ENCODE measurements at places on chromosomes 16 and 17.
A peak's percentile ranks its signal among the peaks of the same experiment; 100 is the strongest.

- no peak for DNase-seq
These were observed 25.5 kb downstream of the MAP3K14 start for GRCh38 chr17:45291171-45291805.

GRCh38 chr17:17494870-17495535 is 1.2 kb downstream of the RASD1 start:
- peak; percentile 56 for DNase-seq

- no peak for DNase-seq
These were observed 14.1 kb downstream of the TTYH2 start for GRCh38 chr17:74227271-74228080.

GRCh38 chr17:64063766-64064224 is 43.4 kb upstream of the ICAM2 start:
- no peak for DNase-seq

GRCh38 chr16:54936201-54936978 is 5.7 kb downstream of the IRX5 start:
- DNase-seq, result no peak

GRCh38 chr16:11273721-11274324 is 394 bp upstream of the PRM3 start:
- DNase-seq, result no peak

- DNase-seq, result no peak
These were observed 53.1 kb upstream of the ABCC11 start for GRCh38 chr16:48300391-48300856.

DNA sequence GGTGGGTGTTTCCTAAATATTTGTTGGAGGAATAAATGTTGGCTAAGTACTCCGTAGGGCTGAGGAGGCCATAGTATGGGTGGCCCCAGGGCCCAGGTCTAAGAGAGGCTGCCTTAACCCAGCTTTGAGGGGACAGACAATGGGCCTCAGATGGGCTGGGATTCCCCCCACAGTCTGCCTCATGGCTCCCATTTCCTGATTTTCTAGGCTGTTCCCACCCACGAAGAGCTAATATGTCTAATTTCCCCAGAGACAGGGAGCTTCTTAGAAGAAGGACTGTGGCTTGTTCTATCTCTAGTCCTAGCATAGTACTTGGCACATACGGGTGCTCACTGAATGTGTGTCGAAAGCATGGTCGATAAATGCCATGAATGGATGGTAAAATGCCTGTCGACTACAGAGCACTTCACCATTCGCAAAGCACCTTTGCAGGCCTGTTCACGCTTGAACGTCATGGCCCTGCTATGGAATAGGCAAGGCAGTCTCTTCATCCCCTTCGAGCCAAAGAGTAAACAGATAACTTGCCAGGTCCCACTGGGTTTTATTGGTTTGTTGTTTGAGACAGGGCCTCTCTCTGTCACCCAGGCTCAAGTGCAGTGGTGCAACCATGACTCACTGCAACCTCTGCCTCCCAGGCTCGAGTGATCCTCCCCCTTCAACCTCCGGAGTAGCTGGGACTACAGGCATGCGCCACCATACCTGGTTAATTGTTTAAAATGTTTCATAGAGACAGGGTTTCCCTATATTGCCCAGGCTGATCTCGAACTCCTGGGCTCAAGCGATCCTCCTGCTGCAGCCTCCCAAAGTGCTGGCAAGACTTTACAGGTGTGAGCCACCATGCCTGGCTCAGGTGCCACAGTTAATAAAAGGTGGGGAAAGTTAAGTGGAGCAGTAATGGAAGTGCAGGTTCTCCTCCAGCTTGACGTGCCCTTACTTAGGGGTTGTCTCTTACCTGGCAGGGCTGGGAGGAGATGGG is 9.7 kb downstream of the CHAD start:
- DNase-seq, result peak; percentile 88

- DNase-seq, result no peak
These were observed 2.5 kb downstream of the TBX21 start for GRCh38 chr17:47735536-47736011.

GRCh38 chr16:23274968-23275367 is 27.1 kb upstream of the SCNN1B start:
- DNase-seq, result no peak

- no peak for DNase-seq
These were observed 86.8 kb downstream of the CMIP start for GRCh38 chr16:81531419-81531821.

- DNase-seq, result no peak
These were observed 18.9 kb downstream of the CACNA1G start for GRCh38 chr17:50579399-50579798.

DNA sequence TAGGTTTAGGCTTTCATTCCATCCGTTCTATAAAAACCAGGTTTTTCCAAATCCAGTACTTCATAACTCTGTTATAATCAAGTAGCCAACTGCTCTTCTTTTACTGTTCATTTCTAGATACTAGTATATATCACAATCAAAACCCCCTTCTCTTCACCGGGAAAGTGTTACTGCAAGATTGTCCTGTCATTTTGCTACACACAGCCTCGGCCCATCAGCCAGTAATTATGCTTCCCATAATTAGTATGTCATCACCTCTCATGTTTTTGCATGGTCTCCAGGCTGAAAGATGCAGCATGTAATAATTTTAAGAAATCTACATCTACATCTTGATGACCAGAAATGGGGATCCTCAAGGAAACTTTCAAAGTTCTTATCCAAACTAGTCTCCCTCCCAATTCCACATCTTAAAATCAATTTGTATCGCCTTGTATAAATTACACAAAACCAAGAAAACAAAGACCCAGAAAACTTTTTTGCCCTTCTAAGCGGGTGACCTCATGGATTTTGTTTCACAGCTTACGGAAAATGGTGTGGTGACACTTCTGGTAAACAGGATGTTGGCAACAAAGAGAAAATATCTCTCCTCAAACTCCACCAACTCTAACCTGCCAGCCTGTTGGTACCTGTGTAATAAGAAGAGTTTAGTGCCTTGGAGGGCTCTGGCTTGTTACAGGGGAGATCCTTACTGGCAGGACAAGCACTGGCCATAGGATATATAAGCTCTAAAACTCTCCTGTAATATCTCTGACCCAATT is 9.3 kb downstream of the TACO1 start:
- no peak for DNase-seq

DNA sequence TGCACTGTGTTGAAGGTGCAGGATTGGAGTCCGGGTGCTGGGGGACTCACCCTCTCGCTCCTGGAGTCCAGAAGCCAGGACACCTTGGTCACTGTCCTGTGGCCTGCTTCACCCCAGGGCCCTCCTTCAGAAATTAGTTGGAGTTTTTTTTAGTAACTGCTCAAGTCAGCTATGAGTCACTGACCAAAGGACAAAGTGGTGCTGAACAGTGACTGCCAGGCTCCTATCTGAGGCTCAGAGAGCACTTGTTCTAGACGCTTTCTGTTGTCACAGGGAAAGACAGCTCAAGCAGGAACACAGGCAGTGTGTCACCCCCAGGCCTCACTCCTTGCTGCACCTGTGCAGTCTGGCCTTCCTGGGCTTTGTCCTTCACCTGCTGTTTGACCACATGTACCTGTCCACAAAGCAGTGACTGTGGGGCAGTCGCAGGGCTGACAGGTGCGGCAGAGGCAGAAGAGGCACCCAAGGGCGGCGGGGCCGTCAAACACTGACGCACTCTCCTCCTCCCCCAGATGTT is 4.1 kb upstream of the FAAP100 start:
- DNase-seq, result no peak

GRCh38 chr17:75979705-75980187 is 706 bp downstream of the TEN1 start:
- no peak for DNase-seq

GRCh38 chr17:40633871-40634270 is 13.7 kb downstream of the SMARCE1 start:
- DNase-seq, result no peak

- no peak for DNase-seq
These were observed 329.4 kb upstream of the CCL2 start for GRCh38 chr17:33925649-33926048.

DNA sequence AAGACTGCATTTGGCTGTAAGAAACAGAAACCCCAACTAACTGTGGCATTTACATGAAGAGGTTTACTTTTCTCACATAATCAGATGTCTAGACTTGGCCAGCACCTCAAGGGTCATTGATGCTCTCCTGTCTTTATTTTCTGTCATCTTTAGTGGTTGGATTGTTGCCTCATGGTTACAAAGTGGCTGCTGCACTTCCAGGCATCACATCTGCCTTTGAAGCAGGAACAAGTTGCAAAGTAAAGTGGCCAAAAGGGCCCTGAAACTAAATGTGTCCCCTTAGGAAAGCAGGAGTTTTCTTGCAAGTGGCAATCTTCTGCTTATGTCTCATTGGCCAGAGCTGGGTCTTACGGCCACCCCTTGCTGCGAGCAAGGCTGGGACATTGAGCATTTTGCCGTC is 26.5 kb upstream of the STH start:
- DNase-seq, result no peak

GRCh38 chr17:49193513-49194296 is 16.7 kb downstream of the GNGT2 start:
- DNase-seq, result no peak

- no peak for DNase-seq
These were observed 34.6 kb downstream of the ATP6V0A1 start for GRCh38 chr17:42493319-42493718.

DNA sequence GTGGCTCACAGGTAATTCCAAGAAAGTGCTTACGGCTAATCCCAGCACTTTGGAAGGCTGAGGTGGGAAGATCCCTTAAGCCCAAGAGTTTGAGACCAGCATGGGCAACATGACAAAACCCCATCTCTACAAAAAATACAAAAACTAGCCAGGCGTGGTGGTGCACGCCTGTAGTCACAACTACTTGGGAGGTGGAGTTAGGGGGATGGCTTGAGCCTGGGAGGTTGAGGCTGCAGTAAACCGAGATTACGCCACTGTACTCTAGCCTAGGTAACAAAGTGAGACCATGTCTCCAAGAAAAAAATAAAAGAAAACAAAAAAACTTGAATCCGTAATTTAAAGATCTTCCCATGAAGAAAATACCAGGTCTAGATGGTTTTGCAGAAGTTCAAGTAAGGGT is 5.0 kb downstream of the ICAM2 start:
- no peak for DNase-seq

DNA sequence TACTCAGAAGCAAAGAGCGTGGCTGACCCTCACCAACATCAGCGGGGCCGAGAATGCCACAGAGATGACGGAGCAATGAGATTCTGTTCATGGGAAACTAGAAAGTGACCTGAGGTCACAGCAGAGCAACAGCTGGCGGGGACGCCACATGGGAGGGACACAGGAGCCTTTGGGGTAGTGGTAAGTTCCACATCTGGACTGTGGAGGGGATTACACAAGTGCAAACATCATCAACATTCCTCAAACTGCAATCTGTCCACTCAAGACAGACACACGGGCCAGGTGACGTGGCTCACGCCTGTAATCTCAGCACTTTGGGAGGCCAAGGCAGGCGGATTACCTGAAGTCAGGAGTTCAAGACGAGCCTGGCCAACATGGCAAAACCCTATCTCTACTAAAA is 11.2 kb downstream of the HAGH start:
- DNase-seq, result peak; percentile 3

DNA sequence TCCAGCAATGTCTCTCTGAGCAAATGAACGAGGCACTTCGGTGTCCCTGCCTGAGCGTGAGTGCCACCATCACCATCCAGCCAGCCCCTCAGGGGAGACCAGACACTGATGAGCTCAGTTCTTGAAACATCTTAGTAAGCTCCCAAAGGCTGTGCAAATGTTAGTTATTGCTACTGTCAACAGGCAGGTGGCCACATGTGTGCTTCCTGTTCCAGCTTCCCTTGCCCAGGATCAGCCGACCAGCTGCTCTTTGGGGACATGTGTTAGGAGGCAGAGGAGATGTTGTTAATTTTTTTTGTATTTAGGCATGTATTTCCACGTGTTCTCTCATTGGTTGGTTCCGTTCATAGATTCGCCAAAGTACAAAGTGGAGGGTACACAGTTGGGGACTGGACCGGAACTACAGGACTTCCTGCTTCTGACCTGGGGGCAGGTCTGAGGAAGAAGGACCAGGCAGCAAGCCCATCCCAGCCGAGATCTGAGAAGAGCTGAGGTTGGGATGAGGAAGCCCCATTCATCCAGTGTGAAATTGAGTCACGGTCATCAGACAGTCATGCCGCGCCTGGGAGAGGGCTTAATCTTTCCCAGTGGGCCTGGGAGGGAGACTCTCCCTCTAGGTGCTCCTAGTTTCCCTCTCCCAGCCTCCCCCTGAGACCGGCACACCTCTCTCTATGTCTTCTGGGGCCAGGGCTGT is 3.8 kb downstream of the TTYH2 start:
- DNase-seq, result no peak

- no peak for DNase-seq
These were observed 41.4 kb upstream of the VWA3A start for GRCh38 chr16:22050963-22051362.

DNA sequence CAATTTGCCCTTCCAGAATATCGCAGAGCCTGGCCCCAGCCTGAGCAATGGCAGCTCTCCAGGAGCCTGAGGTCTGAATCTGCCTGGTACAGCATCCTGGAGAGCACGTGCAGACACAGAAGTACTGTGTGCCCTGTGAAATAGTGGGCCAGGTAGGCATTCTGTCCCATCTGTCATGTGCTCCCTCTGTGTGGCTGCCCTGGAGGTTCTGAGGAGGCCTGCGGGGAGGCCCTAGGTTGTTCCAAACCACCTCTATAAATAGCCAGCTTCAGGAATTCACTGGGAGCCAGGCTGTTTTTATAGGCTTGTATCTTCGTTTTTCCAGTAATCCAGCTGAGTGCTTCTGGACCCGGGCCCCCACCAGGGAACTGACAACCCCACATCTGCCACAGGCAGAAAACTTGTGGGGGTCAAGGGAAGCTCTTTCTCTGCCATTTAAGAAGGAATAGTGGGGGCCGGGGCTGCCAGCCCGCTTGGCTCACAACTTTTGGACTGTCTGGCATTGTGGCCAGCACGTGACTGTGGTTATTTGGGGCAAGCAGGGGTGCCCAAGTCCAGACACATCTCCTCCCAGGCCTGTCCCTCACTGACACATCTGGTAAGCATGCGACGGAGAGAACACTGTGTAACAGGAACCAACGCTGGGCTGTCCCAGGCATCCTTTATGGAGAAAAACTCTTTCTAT is 356.3 kb upstream of the TNRC6C start:
- no peak for DNase-seq

GRCh38 chr16:11257131-11257938 is 1.3 kb upstream of the SOCS1 start:
- peak; percentile 76 for DNase-seq

DNA sequence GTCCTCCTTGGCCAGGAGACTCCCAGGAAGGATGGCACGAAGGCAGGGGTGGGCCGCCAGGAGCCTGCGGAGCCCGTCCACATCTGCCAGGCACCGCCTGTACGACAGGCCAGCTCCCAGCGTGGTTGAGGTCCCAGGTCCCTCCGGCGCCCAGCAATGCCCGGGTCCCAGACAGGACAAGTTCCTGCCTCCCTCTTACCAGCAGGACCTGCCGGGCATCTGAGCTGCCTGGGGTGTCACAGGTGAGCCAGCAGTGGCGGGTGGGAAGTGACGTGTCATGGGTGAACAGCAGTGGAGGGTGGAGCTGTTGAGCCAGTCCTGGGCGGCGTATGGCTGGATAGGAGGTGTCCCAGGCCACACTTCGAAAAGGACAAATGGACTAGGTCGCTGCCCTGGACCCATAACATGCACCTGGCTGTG is 15.7 kb upstream of the BAHCC1 start:
- peak; percentile 59 for DNase-seq
